Aorta (tissue), 5 donors: ENCODE measurements at places on chromosomes 16 and 17.

GRCh38 chr17:80504686-80505413 lies 28.4 kb upstream of the NPTX1 start:
- DNase-seq = no peak

GRCh38 chr16:82263521-82264143 lies 93.6 kb upstream of the MPHOSPH6 start:
- peak; percentile 50 for DNase-seq

DNA sequence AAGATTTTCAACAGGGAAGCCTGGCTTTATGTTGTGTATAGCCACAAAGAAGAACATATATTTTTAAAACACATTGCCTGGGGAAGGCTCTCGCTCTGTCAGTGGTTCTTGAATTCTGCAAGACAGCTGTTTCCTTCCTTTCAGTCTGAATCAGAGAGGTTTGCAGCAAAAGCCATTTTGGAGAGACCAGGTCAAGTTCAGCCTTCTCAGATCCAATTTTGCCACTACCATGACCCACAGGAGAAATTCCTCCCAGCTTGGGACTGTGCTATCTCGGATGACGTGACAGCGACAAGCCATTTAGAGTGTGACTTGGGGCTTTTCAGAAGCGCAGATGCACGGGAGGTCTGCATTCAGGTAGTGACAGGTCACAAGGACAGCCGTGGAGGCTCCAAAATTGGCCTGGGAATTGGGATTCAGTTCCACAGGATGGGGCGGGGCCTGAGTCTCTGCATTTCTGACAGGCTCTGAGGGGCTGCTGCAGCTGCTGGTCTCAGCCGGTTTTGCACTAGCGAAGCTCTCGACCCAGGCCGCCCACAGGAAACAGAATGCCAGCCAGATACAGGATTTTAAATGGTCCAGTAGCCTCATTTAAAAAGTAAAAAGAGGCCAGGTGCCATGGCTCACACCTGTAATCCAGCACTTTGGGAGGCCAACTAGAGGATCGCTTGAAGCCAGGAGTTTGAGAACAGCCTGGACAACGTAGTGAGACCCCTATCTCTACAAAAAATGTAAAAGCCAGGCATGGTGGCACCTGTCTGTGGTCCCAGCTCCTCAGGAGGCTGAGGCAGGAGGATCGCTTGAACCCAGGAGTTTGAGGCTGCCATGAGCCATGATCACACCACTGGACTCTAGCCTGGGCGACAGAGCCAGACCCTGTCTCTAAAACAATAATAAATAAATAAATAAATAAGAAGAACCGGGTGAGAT lies 196.6 kb upstream of the CIBAR2 start:
- DNase-seq = no peak

DNA sequence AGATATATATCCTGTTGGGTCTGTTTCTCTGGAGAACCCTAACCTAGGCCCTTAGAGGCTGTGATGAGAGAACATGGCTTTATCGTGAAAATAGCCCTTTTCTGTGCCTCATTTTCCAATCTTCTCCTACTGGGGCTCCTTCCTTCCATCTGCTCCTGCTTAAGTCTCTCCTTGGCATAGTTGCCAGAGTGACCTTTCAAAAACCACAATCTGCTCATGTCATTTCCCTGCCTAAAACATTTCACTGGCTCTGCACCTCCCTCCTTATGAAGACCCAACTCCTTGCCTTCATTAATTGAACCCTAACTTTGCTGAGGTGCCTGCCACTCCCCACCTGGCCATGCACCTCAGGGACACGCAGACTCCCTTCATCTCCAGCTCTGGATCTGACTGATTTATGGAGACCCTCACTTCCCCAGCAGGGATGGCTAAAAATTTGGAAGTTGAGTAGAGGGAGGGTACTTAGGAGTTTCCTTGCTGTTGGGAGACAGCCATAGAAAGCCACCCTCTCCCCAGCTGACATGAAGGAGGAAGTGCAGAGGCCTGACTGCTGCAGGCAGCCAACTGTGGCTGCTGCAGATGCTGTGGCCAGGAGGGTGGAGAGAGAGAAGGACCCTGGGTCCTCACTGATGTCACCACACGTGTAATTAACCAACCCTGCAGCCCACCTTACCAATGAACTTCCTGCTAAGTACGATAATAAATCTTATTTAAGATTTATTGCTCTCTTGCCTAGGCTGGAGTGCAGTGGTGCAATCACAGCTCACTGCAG lies 6.3 kb upstream of the GGA2 start:
- DNase-seq = no peak

GRCh38 chr17:75514299-75514918 lies 928 bp downstream of the CASKIN2 start:
- DNase-seq = no peak
